GM12892 (cell line): ENCODE measurements at places on chromosomes 3 and 15.

DNA sequence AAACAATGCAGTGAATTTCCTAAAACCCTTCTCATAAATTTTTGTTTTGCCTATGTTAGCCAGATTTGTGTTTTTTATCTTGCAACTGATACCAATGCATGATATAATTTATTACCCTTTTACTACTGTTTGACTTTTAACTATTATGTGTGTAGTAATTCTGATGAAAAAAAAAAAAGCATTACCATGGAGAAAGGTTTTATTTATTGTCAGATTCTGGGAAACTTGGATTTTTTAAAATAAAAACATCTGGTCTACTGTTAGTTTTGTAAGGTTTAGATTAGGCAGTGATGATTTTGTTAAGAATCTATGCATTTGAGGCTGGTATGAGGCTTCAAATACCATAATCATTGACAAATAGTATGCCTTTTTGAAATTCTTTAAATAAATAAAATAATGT lies 470.4 kb upstream of the ROBO1 start:
- DNase-seq, result no peak

GRCh38 chr15:45099549-45100165 lies 14.3 kb downstream of the DUOX2 start:
- no peak for DNase-seq

GRCh38 chr15:52019394-52020220 lies 588 bp downstream of the MAPK6 start:
- peak; percentile 74 for DNase-seq

GRCh38 chr3:28476194-28476593 lies 127.6 kb upstream of the AZI2 start:
- DNase-seq, result peak; percentile 1

GRCh38 chr3:184196536-184196935 lies 10.5 kb downstream of the ABCF3 start:
- no peak for DNase-seq

- DNase-seq, result no peak
These were observed 10.9 kb downstream of the ARL6IP5 start for GRCh38 chr3:69095636-69096035.

DNA sequence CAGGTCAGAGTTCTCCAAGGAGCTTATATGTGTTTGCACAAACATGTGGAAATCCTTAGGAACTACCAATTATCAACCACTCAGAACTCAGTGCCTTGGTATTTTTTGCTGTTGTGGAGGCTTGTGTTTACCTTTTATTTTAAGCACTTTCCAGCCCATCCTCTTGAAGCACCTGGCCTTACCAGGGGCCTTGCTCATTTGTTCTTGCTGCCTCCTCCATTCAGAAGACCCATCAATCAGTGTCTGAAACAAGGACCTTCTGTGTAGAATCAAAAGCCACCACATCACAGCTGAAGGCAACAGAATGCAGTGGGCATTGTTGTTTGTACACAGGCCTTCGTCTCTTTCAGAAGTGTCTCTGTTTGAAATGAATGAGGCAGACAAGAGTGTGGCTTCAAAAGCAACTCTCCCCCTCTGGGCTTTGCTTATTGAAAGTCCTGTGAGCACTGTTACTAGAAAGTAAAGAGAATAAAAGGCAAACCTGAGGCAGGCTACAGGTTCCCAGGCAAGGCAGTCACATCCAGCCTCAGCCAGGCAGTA lies 24.5 kb upstream of the LIPC start:
- DNase-seq, result no peak

- DNase-seq, result no peak
These were observed 289.7 kb downstream of the RORA start for GRCh38 chr15:60939389-60939788.

GRCh38 chr3:62605413-62606068 lies 232.2 kb upstream of the FEZF2 start:
- DNase-seq, result no peak

DNA sequence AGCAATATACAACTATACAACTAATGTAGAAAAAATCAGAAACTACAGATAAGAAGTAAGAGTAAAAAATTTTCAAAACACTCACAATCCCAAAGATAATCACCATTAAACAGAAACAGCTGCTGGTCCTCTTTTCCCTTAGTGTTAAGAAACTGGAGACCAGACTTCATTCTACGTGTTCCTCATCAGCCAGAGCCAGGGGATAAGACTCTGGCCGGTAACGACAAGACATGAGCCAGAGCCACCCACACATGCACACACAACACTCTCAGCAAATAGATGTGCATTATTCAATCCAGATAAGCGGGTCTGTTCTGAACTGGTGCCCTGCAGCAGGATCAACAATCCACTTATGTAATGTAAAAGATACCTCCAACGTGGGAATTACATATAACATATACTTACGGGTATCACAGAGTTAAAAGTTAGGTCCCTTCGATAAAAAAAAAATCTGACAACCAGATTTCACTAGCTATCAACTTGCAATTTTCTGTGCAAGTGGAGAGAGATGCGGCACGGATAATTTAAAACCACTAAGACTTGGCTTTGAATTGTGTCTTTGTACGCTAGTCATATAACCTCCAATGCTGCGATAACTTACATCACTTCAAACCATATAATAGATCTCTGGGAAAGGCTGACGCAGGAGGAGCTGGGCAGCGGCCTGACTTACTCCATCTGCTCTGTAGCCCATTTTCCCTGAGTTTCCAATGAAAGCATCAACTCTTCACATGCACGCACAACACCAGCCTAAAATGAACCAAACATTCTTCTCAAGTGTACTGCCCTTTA lies 17.8 kb downstream of the PRICKLE2 start:
- DNase-seq, result no peak

DNA sequence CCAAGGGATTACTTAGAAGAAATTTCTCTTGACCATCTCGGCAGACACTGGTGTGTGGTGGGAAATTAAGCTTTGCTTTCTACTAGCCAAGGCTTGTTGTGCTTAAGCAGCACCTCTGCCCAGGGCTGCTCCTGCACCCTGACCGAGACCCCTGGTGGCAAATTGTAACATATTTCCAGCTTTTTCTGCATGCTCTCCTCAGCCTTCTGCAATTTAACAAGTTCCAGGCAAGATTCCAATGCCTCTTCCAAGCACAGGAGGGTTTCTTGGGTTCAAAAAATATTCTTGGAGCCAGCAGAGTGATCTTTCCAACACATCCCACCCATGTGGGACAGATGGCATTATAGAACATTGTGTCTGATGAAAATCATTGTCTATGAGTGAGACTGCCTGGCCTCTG lies 210.5 kb downstream of the CLSTN2 start:
- no peak for DNase-seq

GRCh38 chr3:127652246-127652995 lies 20.3 kb upstream of the ABTB1 start:
- peak; percentile 54 for DNase-seq

GRCh38 chr3:160931474-160931873 lies 173.7 kb downstream of the B3GALNT1 start:
- no peak for DNase-seq

- DNase-seq, result no peak
These were observed 21.0 kb upstream of the PLXNA1 start for GRCh38 chr3:126961791-126962461.

DNA sequence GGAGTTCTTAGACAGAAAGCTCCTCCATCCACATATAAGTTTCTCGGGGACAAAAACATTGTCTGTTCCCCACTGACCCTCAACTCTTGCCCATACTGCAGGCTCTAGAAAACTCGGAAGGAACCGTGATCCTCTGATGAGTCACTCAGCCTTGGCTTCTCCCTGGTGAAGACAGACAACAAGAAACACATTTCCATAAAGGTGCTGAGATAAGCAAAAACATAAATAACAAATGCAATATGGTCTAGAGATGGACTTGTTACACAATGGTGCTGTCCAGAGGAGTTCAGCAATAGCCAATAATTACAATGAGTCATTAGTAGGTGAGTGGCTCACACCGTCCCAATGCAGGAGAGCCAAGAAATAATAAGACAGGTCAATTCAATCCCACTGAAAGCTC lies 43.7 kb downstream of the MAGI1 start:
- DNase-seq, result no peak

DNA sequence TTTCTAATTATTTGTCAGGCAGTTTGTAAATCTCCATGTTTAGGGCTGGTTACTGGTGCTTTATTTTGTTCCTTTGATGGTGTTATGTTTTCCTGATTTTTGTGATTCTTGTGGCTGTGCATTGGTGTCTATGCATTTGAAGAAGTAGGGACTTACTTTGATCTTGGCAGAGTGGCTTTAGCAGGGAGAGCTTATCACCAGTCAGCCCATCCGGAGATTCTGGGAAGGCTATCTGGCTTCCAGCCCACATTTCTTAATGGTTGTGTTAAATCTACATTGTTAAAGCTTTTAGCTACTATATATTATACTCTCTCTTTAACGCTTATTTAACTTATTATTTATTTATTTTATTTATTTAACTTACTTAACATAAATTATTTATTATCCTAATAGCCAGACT lies 35.1 kb downstream of the FBXL2 start:
- no peak for DNase-seq

- no peak for DNase-seq
These were observed 27.3 kb upstream of the TIMP4 start for GRCh38 chr3:12186046-12186445.

GRCh38 chr15:78280319-78281072 lies 16.1 kb downstream of the DNAJA4 start:
- no peak for DNase-seq

- peak; percentile 33 for DNase-seq
These were observed 17.1 kb downstream of the CTXND1 start for GRCh38 chr15:80234883-80235282.

DNA sequence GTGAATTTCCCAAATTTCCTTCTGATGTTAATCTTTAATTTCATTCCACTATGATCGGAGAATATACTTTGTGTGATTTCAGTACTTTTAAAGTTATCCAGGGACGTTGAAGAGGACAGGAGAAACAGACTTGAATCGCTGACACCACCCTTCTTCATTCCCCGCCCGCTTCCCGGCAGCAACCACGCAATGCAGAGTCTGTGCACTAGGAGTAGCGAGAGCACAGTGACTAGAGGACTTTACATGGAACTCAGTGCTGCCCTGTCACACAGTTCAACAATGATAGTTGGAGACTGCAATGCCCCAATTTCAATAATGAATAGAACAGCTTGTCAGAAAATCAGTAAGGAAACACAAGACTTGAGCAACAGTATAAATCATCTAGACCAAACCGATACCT lies 73.9 kb downstream of the RNF13 start:
- no peak for DNase-seq

GRCh38 chr3:51692980-51693395 lies 13.9 kb upstream of the GRM2 start:
- DNase-seq, result no peak

DNA sequence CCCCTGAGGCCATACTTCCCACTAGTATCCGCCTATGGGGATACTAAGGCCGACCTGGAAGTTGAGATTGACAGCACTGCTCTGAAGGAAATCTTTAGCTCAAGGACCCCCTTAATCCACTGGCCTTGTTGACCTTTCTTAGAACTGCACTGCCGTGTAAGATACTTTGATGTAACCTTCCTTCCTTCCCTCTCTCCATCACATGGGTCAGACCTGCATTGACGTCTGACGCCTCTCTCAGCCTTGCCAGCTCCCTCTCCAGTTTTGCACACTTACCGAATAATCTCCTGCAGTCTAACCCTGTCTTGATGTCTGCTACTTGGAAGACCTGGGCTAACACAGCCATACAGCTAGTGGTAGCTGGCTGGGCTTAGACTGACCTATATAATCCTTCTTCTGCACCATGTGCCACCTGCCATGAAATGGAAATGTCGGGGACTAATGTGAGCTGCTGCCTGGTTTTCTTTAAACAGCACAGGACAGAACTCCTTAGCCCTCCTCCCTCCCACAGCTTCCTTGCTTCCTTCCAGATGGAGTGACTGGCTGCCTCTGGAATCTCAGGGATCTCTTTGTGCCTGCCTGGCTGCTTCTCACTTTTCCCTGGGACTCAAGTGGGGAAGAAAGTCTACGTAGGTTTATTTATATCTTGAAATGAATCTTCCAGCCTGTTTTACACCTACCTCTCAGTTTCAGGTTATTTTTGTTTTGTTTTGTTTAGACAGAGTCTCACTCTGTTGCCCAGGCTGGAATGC lies 39.2 kb upstream of the HERC1 start:
- no peak for DNase-seq

- DNase-seq, result no peak
These were observed 6.7 kb upstream of the PIGZ start for GRCh38 chr3:196975349-196975748.

- no peak for DNase-seq
These were observed 54.1 kb downstream of the SCN5A start for GRCh38 chr3:38595393-38595792.

- no peak for DNase-seq
These were observed 251.8 kb downstream of the ADAMTSL3 start for GRCh38 chr15:83905556-83906273.

GRCh38 chr3:193879099-193879863 lies 256.7 kb upstream of the HES1 start:
- DNase-seq, result no peak

GRCh38 chr15:74891469-74891868 lies 1.6 kb downstream of the MPI start:
- DNase-seq, result no peak

- DNase-seq, result no peak
These were observed 245.2 kb downstream of the CD47 start for GRCh38 chr3:107845380-107846278.

DNA sequence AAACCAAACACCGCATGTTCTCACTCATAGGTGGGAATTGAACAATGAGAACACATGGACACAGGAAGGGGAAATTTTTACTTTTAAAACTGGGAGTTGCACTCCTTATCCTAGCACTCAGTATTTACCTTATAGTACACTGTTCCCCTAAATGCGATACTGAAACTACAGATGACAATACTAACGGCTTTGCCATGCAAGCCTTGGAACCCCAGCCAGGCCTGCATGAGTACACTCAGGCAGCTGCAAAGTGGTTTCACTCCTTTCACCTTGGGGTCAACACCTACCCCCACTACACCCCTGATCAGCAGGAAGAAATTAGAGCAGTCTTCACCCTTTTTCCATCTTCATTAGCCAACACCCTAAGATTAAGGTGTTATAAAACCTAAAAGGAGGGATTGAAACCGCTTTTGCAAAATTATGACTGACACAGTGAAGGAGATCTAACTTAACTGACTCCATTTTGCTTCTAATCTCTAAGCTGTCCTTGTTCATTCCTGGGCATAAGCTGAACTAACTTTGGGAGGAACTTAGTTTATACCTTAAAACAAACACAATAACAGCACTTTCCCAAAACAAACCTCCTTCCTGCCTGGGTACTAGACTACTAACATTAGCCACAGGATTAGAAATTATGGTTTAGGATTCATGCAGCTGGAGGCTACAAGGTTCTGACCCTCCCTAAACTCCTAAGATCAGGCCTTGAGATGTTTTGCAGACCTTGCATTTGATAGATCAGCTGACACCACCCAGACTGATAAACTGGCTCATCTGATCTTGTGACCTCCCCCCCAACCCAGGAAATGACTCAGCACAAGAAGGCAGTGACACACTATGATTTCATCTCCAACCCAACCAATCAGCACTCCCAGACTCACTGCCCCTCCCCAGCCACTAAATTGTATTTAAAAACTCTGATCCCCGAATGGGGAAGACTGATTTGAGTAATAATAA lies 452.1 kb upstream of the PPP2R3A start:
- no peak for DNase-seq

GRCh38 chr3:177833332-177833731 lies 636.0 kb upstream of the TBL1XR1 start:
- no peak for DNase-seq

GRCh38 chr3:23480329-23480714 lies 277.2 kb downstream of the UBE2E2 start:
- DNase-seq, result no peak

- no peak for DNase-seq
These were observed 29.9 kb downstream of the TMEM40 start for GRCh38 chr3:12729051-12729651.

- DNase-seq, result no peak
These were observed 105.7 kb downstream of the ZNF385D start for GRCh38 chr3:21645121-21645897.
